Right forelimb (tissue), 1 donor: ENCODE measurements at places on chromosomes 12 and 14.
A peak's percentile ranks its signal among the peaks of the same experiment; 100 is the strongest.

DNA sequence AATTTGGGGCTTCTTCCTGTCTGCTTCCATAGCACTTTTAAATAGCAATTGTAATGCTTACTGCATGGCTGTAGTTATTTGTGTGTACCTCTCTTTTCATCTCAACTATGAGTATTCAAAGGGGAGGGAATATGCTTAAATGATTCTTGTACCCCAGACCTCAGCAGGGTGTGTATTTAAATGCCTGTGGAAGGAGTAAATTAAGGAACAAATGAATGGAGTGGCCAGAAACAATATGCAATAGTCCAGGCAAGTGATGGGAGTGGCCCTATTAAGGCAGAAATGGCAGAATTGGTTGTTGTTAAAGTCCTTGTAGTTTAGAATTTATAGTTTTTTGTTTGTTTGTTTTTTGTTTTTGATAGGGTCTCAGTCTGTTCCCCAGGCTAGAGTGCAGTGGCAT is 1.5 kb downstream of the RAD51B start:
- no peak for DNase-seq

- DNase-seq: no peak
Observed at GRCh38 chr14:61530296-61530695, 165.0 kb upstream of the HIF1A start.

DNA sequence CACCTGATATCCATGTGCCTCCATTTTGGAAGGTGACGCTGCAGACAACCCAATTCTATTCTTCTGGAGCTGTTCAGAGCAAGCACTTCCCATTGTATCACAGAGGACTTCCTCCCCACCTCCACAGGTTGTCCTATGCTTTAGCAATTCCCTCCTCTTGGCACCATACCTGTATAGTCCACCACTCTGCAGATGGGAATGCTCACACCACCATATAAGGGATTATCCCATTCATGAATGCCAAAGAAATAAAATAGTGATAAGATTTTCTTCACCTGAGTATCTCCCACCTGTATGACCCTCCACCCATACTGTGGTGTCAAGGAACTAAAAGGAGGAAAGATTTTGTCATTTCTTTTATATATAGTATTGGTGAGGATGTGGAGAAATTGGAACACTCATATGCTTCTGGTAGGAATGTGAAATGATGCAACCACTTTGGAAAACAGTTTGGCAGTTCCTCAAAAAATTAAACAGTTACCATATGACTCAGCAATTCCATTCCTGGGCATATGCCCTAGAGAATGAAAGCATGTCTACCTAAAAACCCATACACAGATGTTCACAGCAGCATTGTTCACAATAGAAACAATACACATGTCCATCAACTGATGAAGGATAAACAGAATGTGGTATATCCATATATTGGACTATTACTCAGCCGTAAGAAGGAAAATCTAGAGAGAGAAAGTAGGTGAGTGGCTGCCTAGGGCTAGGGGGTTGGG is 75.2 kb downstream of the FIGNL2 start:
- DNase-seq: no peak

DNA sequence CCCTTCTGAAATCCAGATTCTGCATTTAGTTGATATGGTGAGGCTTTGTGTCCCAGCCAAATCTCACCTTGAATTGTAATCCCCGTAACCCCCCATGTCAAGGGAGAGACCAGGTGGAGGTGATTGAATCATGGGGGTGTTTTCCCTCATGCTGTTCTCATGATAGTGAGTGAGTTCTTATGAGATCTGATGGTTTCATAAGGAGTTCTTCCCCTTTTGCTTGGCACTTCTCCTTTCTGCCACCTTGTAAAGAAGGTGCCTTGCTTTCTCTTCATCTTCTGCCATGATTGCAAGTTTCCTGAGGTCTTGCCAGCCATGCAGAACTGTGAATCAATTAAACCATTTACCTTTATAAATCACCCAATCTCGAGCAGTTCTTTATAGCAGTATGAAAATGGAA is 23.1 kb upstream of the C12orf42 start:
- DNase-seq: no peak

DNA sequence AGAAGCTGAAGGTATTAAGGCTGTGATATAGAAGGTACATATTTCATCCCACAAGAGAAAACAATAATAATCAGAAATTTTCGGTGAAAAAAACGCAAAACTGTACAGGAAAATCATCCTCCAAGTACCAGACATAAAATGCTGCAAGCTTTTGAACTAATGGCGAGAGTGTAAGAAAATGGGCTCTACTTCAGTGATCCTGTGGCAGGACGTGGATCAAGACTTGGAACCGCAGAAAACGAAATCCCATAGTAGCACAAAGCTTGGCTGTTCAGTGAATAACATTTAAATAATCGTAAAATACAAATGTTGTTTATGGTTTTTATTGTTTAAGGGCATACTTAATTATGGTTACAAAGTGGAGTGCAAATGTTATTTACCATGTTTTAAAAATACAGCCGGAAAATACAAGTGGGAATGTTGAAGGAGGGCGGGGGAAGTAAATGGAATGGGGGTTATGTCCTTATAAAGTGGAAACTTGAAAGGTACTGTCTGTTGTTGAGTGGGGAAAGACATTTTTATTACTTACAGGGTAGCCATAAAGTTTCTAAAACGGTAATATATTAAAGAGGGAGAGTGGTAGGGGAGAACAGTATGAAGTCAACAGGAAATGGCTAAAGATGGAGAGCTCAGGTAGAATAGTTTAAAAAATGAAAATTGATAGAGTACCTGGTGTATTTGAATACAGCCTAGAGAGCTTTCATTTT is 1.1 kb downstream of the SMIM10L1 start:
- DNase-seq: no peak

DNA sequence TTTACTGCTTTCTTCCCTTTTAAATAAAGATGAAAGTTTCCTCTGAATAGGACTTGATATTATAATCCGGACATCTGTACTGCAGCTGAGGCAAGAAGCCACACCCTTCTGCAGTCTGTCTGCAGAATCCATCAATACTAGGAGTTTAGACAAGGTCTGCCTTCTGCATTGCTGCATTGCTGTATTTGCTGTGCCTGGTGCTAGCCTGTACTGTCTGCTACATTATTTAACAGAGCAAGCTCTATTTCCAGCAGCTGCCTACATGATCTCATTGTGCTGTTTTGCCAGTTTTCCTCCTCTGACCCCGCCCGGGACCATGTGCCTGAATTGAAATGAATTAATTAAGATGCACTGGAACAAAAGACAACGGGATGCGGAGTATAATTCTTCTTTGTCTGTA is 1.7 kb downstream of the TUBA1A start:
- DNase-seq: peak; percentile 77

GRCh38 chr12:12212769-12213168 is 54.1 kb downstream of the LRP6 start:
- DNase-seq: no peak

DNA sequence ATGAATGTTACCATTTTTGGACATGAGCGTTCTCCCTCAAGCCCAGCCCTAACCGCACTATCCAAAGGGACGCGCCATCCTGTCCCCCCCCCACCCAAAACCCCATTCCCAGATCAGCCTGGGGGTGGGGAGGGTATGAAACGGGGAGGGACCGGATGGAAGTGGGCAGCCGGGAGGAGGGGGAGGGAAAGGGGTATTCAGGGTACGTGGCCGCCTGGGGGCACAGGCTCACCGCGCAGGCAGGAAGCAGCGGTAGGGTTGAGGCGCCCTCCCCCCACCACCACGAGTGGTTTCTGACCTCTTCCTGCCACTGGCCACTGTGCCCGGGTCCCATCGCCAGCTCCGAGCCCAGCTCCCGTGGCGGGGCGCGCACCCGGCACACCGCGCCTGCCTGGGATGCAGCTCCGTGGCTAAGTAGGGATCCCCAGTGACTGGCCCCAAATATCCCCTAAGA is 1.4 kb downstream of the ACTN1 start:
- DNase-seq: peak; percentile 82

- no peak for DNase-seq
Observed at GRCh38 chr12:21606175-21606574, 1.5 kb upstream of the GYS2 start.

GRCh38 chr12:47828976-47829482 is 9.3 kb upstream of the HDAC7 start:
- peak; percentile 79 for DNase-seq

DNA sequence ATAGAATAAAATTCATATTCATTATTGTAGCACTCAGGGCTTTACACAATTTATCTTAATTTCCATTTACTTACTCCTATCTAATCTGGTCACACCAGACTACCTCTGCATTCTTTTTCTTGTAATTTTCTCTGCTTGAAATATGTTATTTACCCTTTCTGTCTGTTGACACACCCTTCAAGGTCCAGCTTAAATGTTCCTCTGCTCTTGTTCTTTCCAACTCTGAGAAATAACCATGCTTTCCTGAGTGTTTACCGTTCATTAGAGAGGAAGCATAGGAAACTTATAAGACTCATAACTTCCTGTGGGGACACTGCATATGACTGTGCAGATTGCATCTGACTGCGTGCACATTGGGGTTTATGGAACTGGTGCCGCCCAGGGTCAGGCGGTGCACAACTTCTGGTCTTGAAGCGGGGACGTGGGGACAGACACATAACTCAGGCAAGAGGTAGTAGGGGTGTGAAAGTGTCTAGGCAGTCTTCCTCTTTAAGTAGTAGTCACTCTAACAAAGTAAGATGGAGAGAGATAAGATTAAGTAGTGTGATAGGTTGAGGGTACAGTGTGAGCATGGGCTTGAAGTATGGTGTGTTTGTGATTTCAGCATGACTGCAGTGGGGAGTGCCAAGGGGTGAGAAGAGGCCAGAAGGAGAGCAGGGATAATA is 42.6 kb upstream of the FOXJ2 start:
- no peak for DNase-seq

DNA sequence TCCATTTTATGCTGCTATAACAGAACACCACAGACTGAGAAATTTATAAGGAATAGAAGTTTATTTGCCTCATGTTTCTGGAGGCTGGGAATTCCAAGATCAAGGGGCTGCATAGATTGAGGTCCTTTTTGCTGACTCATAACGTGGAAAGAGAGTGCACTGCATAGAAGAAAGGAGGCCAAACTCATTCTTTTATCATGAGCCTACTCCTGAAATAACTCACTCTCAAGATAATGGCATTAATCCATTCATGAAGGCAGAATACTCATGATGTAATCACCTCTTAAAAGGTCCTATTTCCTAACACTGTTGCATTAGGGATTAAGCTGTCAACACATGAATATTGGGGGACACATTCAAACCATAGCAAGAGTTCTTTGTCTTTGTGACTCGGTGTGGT is 60.0 kb upstream of the FBXO33 start:
- DNase-seq: no peak

GRCh38 chr14:50714450-50715073 is 46.5 kb upstream of the SAV1 start:
- DNase-seq: no peak

DNA sequence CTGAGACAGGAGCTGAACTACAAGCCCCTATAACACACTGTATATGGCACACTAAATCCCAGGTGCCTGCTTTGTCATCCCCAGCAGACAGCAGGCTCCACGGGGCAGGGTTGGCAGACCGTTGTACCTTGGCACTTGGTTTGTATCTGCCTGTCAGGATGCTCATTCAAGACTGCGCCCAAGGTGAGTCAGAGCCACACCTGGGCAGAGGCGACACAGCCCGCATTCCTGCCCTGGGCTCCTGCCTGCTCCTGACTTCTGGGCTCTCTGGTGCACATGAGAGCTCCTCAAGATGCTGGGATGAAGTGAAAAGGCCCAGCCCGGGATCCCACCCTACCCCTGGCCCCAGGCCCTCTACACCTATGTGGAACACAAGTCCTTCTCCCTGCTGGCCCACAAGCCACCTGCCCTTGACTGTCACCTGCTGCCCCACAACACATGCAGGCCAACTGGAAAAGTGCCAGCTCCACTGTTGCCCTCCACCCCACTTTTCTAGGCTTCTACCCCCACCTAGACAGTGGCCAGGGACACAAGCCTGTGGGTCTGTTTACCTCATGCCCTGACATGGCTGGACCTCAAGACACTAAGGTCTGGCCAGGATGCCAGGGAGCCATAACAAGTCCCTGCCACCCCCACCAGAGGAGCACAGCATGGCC is 30.8 kb upstream of the PNMA1 start:
- DNase-seq: peak; percentile 38

DNA sequence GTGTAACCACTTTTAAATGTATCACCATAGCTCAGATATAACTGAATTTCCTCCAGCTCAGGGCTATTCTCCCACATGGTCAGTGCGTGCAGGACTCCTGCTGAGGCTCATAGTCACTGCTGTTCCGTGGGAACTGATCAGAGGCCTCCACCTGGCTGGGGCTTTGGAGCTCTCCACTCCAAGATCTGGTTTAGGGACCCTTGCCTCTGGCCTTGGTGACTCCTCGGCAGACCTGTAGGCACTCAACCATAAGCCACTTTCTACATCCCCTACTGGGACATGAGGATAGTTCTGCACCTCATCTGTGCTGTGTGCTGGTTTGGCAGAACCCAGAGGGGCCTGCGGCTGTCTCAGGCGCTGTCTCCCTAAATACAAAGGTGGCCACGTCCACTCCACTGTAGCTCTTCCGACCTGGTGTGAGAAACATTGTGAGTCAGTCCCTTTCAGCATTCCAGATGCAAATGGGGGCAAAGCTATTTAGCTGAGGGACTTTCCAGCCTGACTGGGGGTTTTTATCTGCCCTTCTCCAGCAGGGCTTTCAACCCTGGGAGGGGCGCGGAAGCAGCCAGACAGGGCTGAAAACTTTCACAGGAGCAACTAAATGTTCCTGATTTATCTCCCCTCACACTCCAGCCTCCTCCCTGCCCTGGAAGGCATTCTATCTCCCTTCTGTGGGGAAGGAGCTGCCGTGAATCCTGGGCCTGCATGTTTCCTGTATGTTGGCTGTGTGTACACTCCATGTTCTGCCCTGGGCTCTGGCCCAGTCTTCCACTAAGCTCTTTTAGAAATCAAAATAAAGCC is 218.3 kb upstream of the DAAM1 start:
- no peak for DNase-seq

GRCh38 chr12:93089805-93090569 is 160.9 kb upstream of the EEA1 start:
- DNase-seq: no peak

- no peak for DNase-seq
Observed at GRCh38 chr12:65925626-65926025, 101.3 kb downstream of the HMGA2 start.

DNA sequence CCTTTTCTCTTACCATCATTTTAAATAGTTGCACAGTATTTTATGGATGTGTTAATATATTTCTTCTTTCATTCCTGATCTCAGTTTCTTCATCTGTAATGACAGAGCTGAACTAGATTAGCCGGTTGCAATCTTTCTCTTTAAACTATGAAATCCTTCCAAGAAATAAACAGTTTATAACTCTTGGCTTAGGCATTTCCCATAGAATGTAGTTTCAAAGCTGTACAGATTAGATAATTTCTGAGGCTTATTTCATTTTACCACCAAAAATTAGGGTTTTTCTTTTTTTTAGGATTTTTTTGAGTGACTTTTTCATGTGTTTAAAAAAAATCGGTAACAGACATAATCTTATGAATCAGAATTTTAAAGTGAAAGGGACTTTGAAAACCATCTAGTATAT is 144.0 kb downstream of the RAD51B start:
- no peak for DNase-seq

- DNase-seq: no peak
Observed at GRCh38 chr12:23084236-23084995, 459.4 kb downstream of the ETNK1 start.

- no peak for DNase-seq
Observed at GRCh38 chr12:127150028-127150427, 1116.9 kb upstream of the TMEM132C start.

- peak; percentile 78 for DNase-seq
Observed at GRCh38 chr12:99043319-99043914, 398.3 kb downstream of the APAF1 start.

- DNase-seq: no peak
Observed at GRCh38 chr12:93974252-93974651, 174.1 kb upstream of the PLXNC1 start.
